ENCODE measurements at places on chromosomes 13 and 19.

- DNase-seq: no peak
Observed at GRCh38 chr19:3456925-3457527, 23.3 kb downstream of the SMIM24 start.

DNA sequence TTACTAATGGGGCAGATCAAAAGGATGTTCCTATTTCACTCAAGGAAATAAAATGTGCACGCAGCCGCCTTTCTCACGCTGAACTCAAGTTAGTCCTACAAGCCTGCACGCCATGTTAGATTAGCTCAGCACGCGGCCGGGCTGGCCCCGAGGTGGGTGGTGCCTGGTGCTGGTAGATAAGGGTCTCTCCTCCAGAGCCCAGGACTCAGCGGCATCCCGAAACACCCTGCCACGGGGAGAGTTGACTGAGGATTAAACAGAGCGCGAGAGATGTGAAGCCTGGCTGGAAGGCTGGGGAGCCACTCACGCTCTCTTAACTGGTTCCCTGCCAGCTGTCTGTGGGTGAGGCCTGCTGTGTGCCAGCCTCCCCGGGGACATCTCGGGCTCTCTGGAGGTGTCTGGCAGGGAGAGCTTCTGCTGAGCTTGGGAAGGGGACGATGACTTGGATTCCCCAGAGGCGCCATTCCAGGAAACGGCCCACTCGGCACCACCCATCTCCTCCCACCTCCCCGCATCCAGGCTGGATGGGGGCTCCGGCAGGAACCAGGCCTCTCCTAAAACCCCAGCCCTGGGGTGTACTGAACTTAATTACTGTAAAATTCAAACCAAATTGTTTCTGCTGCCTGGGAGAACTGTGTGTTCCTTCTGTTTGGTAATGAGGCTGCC is 122.2 kb downstream of the KDM4B start:
- DNase-seq: no peak

DNA sequence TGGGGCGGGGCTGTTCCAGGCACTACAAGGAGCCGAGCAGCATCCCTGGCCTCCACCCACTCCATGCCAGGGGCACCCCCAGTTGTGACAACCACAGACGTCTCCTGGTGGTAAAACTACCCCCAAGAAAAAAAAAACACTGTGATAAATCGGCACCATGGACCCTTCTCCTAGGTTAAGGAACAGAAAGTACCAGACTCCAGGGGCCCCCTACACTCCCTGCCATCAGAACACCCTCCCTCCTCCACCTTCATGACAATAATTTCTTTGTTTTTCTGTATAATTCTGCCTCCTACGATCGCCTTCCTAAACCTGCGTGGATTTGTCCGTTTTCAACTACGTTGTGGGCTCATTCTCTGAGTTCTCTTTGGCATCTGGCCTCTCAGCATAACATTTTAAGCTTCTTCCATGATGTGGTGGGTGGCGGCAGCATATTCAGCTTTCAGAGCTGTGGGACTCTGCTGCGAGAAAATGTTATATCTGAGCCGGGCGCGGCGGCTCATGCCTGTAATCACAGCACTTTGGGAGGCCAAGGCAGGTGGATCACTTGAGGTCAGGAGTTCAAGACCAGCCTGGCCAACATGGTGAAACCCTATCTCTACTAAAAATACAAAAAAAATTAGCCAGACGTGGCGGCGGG is 8.6 kb downstream of the TLE2 start:
- DNase-seq: no peak

GRCh38 chr19:48149430-48149829 is 20.7 kb downstream of the LIG1 start:
- DNase-seq: no peak

- DNase-seq: no peak
Observed at GRCh38 chr13:110277357-110277975, 29.5 kb downstream of the COL4A1 start.

DNA sequence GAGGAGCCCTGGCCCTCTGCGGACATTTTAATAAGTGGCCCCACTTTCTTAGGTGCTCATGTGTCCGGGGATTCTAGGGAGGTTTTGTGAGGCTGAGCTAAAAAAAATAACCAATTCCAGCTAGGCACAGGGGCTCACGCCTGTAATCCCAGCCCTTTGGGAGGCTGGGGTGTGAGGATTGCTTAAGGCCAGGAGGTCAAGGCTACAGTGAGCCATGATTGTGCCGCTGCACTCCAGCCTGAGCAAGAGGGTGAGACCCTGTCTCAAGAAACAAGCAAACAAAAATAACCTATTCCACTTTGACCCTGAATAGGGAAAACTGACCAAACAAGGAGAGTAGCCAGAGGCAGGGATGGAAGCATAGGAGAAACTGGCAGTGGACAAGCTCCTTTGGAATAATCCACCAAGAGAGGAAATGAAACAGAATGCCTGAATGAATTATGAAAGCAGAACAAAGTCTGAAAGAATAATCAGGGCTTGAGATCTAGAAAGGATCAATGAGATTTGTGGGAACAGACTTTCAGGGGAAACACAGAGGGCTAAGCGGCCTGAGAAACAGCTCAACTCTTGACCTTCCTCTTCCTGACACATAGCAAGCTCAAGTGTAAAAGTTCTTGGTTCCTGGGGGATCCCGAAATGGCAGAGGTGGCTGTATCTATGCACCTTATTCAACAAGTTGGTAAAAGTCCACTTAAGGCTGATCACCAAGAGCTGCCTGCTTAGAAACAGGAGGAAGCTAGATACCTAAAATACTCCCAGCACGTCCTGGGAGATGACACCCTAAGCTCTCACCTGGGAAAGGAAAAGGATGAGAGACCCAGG is 30.1 kb upstream of the FFAR2 start:
- DNase-seq: peak; percentile 71
